ENCODE measurements at places on chromosomes 6 and 20. TPM values are rescaled to one million over a fixed set of nuclear protein-coding genes. Genes with fewer than 3 reads are reported as not detected.

TUBB2B gene
- 0.55 TPM for polyA plus RNA-seq

HLA-DOA gene
- 363 TPM for polyA plus RNA-seq

ISM1 gene
- 0.13 TPM for polyA plus RNA-seq

PPIL6 gene
- polyA plus RNA-seq, result 1.1 TPM

CYP39A1 gene
- not detected for polyA plus RNA-seq

PRL gene
- not detected for polyA plus RNA-seq

UBE3D gene
- 6.2 TPM for polyA plus RNA-seq

STX11 gene
- polyA plus RNA-seq, result 11.5 TPM

TBXT gene
- polyA plus RNA-seq, result not detected

PLEKHG1 gene
- 40.2 TPM for polyA plus RNA-seq

SLC35D3 gene
- polyA plus RNA-seq, result not detected

CAGE1 gene
- not detected for polyA plus RNA-seq

SRC gene
- polyA plus RNA-seq, result 2.3 TPM

RIMS1 gene
- not detected for polyA plus RNA-seq

LMBRD1 gene
- polyA plus RNA-seq, result 78.1 TPM

OPRL1 gene
- 3.7 TPM for polyA plus RNA-seq

ADTRP gene
- polyA plus RNA-seq, result 2.2 TPM

RAET1E gene
- not detected for polyA plus RNA-seq

TXNDC5 gene
- 270 TPM for polyA plus RNA-seq

SLC25A27 gene
- not detected for polyA plus RNA-seq

MAN1A1 gene
- 16.9 TPM for polyA plus RNA-seq

MEP1A gene
- polyA plus RNA-seq, result not detected

POLR1C gene
- polyA plus RNA-seq, result 19.6 TPM

ARMH2 gene
- polyA plus RNA-seq, result 0.50 TPM

TCP1 gene
- polyA plus RNA-seq, result 82.7 TPM

EGFL8 gene
- not detected for polyA plus RNA-seq

ASIP gene
- polyA plus RNA-seq, result not detected

CEP85L gene
- 15.2 TPM for polyA plus RNA-seq

LAMA2 gene
- 0.05 TPM for polyA plus RNA-seq

C6orf132 gene
- not detected for polyA plus RNA-seq

BMP6 gene
- 0.89 TPM for polyA plus RNA-seq

SLC17A3 gene
- not detected for polyA plus RNA-seq

NTSR1 gene
- not detected for polyA plus RNA-seq

FAM209B gene
- 0.38 TPM for polyA plus RNA-seq

BTN1A1 gene
- 3.7 TPM for polyA plus RNA-seq

RAD21L1 gene
- not detected for polyA plus RNA-seq

ANKRD66 gene
- not detected for polyA plus RNA-seq

PLCG1 gene
- polyA plus RNA-seq, result 12.8 TPM

PDYN gene
- polyA plus RNA-seq, result not detected

EFCAB8 gene
- polyA plus RNA-seq, result not detected

LRRC73 gene
- not detected for polyA plus RNA-seq

PBOV1 gene
- not detected for polyA plus RNA-seq

OTOR gene
- not detected for polyA plus RNA-seq

RIPOR3 gene
- 3.3 TPM for polyA plus RNA-seq

NRN1 gene
- polyA plus RNA-seq, result 0.40 TPM

MATN4 gene
- polyA plus RNA-seq, result not detected

FIG4 gene
- 45.2 TPM for polyA plus RNA-seq

CALHM4 gene
- polyA plus RNA-seq, result not detected

SNX3 gene
- 432 TPM for polyA plus RNA-seq
